ENCODE measurements at places on chromosomes 13 and 19. TPM values are rescaled to one million over a fixed set of nuclear protein-coding genes. Genes with fewer than 3 reads are reported as not detected.
A peak's percentile ranks its signal among the peaks of the same experiment; 100 is the strongest.

DNA sequence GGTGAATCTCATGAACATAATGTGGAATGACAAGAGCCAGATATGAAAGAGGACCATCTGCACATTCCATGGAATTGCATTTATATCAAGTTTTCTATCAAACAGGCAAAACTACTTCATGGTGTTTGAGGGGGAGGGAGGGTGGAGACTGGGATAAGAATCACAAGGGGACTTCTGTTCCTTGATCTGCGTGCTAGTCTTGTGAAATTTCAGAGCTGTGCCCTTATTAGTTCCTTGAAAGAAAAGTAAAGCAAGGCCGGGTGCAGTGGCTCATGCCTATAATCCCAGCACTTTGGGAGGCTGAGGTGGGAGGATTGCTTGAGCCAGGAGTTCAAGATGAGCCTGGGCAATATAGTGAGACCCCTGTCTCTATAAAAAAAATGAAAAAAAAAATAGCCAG, 30.2 kb upstream of the CEBPG start:
- DNase-seq = no peak

- DNase-seq = no peak
Measured at GRCh38 chr19:31541396-31541795, 192.2 kb upstream of the TSHZ3 start.

DNA sequence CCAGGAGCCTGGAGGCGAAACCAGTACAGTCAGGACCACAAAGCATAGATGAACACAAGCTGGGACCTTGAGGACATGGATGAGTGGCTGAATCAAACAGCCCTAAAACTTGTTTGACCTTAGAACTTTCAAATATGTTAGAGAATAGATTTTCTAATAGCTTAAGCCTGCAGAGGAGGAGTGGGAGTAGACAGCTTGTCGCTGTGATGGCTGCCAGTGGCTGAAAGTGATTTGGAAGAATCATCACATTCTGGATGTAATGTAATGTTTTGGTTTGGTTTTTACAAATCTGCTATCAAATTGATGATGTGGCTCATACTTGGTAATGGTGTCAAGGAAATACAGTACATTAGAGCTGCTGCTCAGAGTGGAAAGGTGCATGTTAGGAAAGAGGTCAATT, 12.0 kb downstream of the IGFL3 start:
- DNase-seq = no peak

- peak; percentile 71 for DNase-seq
Measured at GRCh38 chr13:113452942-113453901, at the start of gene ADPRHL1. Gene ADPRHL1, minus strand, starts transcription at chr13:113453488. Its CDS starts 51 bp downstream, at chr13:113453437.

GRCh38 chr19:30910485-30911240, 438.6 kb downstream of the TSHZ3 start:
- peak; percentile 49 for DNase-seq

- no peak for DNase-seq
Measured at GRCh38 chr19:16892436-16892835, 3.6 kb downstream of the F2RL3 start.

DNA sequence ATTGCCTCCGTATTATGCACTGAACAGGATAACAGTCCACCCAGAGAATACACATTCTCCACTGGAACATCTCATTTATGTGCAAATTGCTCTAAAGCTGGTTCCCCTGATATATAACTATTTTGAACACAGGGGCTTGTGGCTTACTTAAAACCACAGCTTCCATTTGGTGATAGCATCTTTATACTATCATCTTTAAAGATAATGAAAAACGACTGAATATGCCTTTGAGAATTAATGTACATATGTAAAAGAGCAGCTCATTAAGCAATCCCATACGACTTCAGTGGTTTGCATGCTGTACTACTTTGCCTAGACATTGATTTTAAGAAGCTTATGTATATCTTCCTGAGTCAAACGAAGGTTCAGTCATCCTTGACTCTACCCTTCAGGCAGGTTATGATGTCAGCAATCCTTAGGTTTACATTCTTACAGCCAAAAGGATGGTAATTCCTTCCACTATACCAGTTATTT, 40.8 kb downstream of the BRD4 start:
- no peak for DNase-seq

DNA sequence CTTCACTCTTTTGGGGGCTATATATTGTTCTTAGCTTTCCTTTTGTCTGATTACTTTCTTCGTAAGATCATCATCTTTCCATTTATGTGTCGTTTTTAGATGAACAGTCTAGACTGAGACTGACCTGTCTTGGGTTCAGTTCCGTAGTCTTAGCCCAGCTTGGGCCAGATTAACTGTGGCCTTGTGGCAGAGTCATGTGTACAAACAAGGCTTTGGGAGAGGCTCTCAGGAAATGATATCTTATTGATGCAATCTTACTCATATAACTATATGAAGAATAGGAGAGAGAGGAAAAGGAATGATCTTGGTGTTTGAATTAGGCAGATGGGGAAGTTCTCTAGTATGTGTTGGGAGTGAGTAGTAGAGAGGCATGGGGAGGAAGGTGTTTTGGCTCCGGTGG, 6.8 kb upstream of the ERCC5 start:
- no peak for DNase-seq

GRCh38 chr13:29572575-29572974, 22.9 kb downstream of the SLC7A1 start:
- DNase-seq = no peak

DNA sequence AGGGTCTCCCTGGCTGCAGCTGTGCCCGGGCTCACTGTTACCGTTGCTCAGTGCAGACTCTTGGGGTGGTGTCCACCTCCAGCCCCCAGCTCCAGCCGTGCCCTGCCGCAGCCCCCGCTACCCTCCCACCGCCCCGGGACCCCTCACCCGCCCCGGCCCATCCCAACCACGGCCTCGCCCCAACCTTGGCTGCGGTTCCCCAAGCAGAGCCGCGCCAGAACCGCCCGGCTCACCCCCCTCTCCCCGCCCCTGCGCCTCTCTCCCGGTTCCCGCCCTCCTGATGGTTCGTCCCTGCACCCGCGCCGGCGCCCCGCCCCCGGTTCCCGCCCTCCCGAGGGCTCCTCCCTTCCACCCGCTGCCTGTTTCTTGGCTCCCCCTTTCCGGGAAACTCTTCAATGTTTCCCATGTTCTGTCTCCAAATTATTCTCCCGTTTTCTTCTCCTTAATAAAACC, 40.3 kb downstream of the ANKRD10 start:
- DNase-seq = peak; percentile 94

GRCh38 chr19:2315818-2316353, 7.9 kb upstream of the LINGO3 start:
- DNase-seq = peak; percentile 92

DNA sequence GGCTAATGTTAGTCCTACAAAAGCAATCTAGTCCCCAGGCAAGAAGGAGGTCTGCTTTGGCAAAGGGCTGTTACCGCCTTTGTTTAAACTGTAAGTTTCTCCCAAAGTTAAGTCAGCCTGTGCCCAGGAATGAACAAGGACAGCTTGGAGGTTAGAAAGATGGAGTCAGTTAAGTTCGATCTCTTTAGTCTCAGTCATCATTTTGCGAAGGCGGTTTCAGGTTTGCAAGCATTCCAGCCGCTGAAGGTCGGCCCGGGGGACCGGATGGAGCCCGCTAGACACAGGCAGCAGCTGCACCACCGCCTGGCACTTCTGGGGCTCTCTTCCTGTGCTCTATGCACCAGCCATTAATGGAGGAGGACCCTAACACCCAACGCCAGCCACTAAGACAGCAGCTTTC, 91.3 kb downstream of the STK24 start:
- DNase-seq = peak; percentile 76

DNA sequence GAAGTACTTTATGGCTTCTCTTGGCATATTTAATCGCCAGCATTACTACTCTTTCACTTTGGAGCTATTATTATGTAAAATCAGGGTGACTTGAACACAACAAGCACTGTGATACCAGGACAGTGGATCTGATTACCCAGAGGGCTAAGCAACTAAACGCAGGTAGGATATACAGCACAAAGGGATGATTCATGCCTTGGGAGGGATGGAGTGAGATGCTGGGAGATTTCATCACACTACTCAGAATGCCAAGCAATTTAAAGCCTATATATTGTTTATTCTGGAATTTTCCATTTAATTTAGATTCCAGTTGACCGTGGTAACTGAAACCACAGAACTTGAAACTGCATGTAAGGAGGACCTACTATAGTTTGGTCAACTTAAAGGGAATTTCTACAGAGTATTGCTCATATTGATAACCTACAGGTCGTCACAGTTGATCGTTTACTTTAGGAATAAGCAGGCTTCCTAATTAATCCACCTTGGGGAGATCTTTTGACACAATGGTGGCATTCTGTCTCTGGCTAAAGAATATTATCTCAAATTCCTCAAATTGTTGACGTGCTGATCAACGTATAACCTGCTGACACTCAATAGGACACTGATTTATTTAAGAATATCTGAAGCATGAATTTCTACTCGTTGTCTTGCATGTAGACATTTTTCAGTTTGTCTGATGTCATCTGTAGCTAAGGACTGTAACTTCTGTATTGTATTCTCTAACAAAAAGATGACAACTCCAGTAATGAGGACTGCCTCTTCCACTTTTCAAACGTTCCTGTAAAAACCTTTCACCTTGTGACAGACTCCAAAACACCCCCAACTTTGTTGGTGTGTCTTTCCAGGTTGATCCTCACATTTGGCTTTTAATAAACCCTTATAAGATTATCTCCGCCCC, 254.2 kb downstream of the GPC5 start:
- no peak for DNase-seq

GRCh38 chr19:51158474-51159129, 16.5 kb downstream of the SIGLEC7 start:
- DNase-seq = no peak

DNA sequence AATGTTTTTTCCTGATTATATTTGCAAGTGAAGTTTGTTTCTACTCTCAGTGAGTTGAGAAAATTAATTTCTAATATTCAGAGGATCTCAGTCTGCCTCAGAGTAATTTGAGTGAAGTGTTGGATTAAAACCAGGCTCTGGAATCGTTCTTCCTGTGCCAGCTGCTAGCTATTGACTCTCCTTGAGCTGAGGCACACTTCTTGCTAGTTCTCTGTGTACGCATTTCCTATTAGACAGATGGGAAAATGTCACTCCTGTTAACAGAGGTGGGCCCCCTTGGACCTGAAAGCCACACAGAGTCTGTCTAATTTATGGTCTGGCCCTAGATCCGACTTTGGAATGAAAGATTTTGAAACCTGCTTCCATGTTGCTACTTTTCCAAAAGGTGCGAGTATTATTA, 107.6 kb upstream of the RNF113B start:
- no peak for DNase-seq

GRCh38 chr13:28471421-28471820, 23.5 kb downstream of the FLT1 start:
- no peak for DNase-seq

DNA sequence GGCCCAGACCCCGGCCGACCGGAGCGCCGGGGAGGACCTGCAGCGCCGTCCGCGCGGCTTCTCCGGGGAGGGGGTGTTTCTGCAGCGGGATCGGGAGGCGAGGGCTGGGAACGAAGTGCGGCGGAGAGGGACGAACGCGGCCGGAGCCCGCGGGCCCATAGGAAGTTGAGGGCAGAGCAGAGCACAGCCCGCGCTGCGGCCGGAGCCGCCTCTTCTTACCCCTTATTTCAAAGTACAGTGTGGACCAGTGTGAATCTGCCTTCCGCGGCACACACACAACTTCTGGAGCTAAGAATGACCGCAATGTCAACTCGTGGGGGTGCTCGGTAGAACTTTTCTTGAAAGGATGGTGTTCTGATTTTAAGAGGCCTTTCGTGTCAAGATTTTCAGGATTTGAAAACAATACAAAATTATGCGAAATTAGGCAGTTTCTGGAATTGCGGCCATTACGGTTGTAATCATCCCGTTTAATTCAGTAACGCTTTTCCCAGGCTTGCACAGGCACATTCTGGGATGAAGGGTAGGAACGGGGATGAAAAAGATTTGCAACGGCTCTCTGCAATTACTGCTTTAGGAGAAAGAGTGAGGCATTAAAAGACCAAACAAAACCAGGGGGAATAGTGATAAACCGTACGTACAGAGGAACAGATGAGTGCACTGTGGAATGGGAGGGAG, 821 bp downstream of the TDRD3 start:
- DNase-seq = peak; percentile 91

- DNase-seq = no peak
Measured at GRCh38 chr19:15464394-15465385, at the start of gene RASAL3. Gene RASAL3, minus strand, starts transcription at chr19:15464544. Its CDS starts 186 bp downstream, at chr19:15464358.

DNA sequence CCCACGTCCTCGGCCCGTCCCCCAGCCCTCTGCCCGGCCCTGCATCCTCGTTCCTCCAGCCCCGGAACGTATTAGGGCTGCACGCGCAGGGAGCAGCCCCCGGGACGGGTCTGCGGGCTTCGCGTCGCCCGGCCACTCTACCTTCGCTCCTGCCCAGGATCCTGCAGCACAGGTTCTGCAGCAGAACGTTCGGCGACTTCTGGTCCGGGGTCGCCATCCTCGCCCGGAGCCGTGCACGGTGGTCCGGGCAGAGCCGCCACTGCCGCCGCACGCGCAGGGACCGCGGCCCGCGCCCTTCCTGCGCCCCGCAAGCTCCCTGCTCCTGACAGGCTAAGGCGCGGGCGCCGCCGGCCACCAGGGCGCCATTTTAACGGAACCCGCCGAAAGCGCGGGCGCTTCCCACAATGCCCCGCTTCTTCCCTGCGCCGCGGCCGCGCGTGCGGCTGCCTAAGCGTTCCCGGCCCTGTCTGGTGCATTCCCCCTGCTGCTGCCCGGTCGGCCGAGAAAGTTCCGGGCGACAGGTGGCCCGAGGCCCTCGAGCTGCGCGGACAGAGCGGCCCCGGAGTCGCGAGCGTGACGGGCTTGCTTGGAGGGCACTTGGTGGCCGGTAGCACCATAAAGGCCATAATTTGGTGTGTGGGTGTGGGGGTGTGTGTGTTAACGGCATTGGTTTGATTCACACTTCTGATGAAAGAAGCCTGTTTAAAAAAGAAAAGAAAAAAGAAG, at the start of gene TUBGCP3:
TSS of gene TUBGCP3 (minus strand) at position 390 of the 726 bp plus-strand sequence. CDS start at position 217, 173 bp downstream.
- peak; percentile 96 for DNase-seq

DNA sequence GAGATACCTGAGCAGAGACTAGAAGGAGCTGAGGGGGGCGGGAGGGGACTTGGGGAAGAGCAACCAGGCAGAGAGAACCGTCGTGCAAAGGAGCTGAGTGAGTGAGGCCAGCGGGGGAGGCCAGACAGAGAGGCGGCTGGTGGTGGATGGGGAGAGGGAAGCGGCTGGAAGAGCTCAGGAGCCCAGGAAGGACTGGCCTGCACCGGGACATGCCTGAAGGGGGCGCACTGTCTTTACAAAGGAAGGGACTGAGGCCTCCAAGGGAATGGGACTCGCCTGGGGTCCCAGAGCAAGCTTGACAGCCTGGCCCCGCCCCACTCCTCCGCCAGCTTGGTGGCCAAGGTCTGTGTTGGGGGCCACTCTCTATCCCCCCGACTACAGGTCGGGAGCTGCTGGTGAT, 14.9 kb downstream of the ONECUT3 start:
- no peak for DNase-seq

The SIGLEC14 gene
- 12.5 TPM for total RNA-seq

The ATP4A gene
- total RNA-seq = not detected

The RCBTB1 gene
- 15.6 TPM for total RNA-seq

The BRME1 gene
- total RNA-seq = 0.67 TPM

The CATSPERD gene
- total RNA-seq = not detected

The PTGIR gene
- 7.2 TPM for total RNA-seq

The SMIM44 gene
- total RNA-seq = not detected

The CNFN gene
- total RNA-seq = 2.2 TPM

The TRAPPC6A gene
- total RNA-seq = 12.3 TPM
